Stimulated activated CD8-positive, alpha-beta memory T cell treated with anti-CD3 and anti-CD28 coated beads, Interleukin-12 subunit alpha, Interleukin-12 subunit beta, amount 100 ng/mL, for 4 hours (primary cell): ENCODE measurements at places on chromosomes 6 and 20.

DNA sequence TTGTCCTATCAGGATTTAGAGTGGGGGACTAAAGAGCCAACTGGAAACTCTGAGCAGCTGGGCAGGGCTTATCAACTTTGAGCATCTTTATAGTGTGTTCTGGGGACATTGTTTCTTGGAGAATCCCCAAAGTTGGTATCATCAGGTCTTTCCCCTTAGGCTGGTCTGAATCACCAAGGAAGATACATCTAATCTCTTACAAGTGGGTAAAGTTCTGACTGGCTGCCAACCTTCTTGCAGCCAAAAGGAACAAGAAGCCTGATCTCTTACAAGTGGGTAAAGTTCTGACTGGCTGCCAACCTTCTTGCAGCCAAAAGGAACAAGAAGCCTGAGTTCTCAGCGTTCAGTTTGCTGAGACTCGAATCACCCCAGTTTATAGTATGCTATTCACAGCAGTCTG, 1.6 kb upstream of the MED23 start:
- DNase-seq: no peak

DNA sequence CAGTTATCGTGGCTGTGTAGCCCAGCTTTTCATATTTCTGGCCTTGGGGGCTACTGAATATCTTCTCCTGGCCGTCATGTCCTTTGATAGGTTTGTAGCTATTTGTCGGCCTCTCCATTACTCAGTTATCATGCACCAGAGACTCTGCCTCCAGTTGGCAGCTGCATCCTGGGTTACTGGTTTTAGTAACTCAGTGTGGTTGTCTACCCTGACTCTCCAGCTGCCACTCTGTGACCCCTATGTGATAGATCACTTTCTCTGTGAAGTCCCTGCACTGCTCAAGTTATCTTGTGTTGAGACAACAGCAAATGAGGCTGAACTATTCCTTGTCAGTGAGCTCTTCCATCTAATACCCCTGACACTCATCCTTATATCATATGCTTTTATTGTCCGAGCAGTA, 475 bp downstream of the OR2B6 start:
- no peak for DNase-seq

DNA sequence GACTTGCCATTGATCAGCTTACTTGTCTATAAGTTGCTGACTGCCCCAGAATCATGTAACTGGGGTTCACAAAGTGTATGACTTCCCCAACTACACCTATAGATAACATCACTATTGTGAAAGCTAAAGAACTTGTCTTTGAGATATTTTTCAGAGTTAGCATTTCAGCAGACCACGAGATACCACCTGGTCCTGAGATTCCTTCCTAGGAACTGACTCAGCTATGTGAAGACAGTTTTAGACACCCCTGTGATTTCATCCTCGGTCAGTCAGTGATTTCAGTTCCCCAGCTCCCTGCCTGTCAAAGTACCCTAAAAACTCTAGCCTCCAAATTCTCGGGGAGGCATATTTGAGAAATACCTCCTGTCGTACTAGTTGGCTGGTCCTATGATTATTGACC, 62.4 kb downstream of the TXNDC5 start:
- DNase-seq: no peak

- no peak for DNase-seq
These were observed 30.8 kb upstream of the PPP1R3G start for GRCh38 chr6:5054245-5054873.

- no peak for DNase-seq
These were observed 223.4 kb upstream of the TAB2 start for GRCh38 chr6:149094156-149094555.

DNA sequence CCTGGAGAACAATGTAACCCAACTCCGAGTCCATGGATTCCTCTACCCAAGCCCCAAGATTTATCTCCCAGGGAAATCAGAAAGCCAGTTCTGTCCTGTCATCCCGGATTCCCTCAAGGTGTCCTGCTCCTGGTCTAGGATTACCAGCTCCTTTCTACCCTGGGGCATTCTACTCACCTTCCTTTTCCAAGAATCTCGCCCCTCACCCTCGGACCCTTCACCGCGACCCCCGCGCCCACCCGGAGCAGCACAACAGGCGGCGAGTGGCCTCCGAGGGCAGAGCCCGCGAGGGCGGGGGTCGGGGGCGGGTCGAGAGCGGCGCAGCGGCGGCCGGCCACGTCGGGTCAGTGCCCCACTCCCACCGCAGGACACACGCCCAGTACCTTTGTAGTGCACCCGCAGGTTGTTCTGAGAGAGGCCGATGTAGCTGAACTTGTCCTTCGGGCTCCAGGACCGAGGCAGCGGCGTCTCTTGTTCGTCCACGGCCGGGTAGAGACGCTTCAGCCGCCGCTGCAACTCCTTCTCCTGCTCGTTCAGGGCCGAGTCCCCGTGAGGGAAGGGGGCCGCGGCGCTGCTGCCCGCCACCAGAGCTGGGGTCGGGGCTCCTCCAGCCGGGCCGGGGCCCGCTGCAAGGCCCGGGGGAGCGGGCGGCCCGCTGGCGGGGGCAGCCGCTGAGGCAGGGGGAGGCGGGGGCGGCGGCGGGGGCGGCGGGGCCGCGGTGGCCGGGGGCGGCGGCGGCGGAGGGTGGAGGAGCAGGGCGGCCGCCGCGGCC, 897 bp downstream of the RANBP9 start:
- peak; percentile 22 for DNase-seq

DNA sequence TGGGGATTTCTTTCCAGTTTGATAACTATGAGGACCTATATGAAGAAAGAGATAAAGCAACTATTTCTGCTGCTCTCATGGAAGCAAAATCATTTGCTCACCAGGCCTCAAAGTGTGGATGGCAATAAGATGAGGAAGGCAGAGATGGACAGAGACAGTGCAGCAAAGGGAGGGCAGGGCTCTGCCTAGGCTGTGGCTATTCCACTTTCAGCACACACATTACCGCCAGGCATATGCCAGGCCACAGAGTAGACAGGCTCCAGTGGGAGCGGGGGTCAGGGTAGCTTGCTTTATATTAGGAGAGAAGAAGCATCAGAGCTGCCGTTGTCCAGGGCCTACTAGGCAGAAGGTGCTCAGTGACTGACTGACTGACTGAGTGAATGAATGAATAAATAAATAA, 40.9 kb downstream of the BCL2L1 start:
- no peak for DNase-seq

DNA sequence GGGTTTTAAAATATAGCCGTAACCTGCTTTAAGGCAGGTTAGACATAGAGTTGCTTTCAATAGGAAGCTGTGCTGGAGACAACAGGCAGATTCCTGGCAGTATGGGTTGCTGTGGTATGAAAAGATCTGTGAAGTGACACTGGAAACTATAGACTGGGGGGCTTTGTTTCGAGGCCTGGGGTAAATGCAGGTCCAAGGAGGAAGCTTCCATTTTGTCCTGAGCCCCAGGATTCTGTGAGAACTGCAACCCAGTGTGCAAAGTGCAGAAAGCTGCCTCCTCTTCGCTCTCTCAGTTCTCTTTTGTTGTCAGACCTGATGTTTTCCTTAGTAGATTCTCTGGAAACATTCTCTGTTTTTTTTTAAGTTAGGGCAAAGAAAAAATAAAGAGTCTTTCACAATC, 86.9 kb downstream of the LYRM4 start:
- DNase-seq: no peak

GRCh38 chr6:118781897-118782296, 112.1 kb upstream of the ASF1A start:
- DNase-seq: no peak

DNA sequence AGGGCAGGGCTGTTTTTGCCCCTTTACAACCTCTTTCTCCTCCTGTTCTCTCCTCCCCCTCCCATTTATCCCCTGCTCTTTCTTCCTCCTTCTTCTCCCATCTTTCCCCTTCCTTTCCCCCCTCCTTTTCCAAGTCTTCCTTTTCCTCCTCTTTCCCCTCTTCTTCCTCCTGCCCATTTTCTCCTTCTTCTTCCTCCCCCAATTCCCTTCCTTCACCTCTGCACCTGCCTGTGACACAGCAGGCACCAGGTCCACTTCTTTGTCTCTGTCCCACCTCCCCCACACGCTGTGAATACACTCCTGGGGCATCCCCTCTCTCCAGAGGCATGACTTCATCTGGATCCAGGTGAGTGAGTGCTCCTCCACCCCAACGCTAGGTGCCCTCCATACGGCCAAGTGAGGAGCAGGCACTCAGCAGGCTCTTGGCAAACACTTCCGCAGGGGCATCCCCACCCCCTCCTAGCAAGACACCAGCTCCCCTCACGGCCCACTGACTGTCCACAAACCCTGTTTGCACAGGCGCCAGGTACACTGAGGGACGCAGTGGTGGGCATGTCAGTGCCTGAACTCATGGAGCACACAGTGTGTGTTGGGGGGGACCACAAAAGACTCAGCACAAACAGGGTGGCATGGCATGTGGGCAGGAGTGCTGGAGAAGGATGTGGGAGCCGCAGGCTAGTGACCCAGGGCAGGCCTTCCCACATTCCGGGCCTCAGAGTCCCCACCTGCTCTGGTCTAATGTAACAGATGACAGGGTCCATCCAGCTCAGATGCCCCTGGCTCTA, 10.7 kb upstream of the TLDC2 start:
- no peak for DNase-seq

DNA sequence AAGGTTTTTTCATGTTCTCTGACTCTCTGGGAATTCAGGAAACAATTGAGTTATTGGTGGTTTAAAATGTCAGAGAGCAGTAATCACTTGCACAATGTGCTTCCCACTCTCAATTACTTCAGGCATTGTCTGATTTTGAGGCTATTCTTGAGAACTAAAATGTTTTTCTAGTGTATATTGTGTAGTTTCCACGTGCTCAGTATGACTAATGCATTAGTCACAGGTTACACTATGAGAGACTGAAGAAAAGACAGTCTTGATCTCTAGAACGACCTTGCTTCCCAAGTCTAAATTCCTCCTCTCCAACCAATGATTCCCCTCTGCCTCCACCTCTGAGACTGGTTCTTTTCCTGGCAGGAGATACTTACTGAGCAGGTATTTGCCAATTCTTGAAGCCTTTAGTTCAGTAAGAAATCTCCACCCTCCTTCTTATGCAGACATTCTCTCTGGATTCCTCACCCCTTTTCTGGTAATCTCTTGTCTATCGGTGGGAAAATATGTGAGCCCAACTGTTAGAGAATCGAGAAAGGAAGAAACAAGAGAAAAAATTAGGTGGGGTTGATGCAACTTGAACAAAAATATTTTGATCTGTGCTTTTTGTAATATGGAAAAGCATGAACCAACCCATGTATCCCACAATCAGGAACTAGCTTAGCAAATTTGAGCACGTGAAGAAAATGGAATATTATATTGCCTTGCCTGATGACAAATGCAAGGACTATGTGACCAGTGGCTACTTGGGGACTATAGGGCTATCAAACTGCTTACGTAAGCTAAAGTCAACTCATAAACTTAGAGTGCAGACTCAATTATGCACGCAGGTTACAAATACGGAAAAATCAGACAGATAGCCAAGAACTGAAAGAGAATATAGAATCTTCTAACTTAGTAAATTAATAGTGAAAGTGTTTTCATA, 61.1 kb upstream of the SLC22A16 start:
- DNase-seq: no peak

DNA sequence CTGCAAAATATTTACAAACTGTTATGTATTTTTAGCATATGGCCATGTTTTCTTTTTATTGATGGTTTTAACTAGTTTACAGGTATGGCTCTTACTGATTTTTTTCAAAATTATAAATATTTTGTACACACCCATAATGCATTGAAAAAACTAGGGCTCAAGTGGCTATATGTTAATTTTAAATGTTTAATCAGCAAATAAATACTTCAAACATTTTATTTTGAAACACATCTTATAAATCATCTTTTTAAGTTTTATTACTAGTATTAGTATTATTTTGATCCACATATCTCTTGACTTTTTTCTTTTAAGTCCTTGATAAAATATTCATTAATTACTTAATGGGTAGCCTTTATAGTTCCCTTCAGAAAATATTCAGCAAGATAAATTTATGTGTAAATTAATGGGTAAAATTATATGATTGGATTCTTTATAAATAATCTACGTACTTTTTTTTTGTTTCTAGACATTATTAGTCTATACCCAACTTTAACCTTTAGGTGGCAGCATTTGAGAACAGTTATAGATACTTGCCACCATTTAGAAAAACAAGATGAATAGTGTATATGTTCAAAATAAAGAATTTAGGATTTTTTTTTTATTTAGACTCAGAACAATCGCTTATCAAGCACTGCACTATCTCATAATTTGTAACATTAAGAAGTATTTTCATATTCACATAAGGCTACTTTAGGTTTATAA, 241.9 kb downstream of the ADGRB3 start:
- DNase-seq: no peak

DNA sequence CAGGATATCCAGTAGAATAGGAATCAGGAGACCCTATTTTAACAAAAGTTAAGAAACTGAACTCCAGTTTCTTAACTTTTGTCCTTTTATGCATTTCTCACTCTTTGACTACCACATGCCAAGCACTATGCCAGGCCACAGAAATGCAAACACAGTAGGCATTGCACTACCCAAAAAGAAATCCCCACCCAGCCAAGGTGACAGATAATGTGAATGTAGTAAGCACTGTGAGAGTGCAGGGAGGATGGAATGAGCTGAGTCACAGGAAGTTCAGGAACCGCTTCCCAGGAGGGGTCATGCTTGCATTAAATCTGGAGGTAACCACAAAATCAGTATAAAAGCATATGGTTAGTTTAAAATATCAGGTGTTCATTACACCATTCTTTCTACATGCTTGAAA, 20.1 kb upstream of the FAM83C start:
- no peak for DNase-seq

DNA sequence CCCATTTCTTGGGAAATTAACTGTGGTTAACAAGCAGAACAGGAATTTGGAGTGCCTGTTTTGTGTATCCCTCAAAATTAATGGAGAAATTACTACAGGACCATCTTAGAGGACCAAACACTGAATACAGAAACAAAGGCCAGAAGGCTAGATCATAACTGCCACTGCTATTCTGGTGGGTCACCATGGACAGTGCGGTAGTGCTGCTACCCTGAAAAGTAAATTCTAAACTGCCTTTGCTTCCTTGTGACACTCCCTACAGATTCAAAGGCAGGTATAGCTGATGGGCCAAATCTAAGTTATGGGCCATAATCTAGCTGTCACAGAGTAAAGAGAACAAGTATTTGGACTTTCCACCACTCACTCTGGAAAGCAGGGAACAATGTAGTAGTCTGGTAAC, 575.8 kb upstream of the ADGRB3 start:
- no peak for DNase-seq

DNA sequence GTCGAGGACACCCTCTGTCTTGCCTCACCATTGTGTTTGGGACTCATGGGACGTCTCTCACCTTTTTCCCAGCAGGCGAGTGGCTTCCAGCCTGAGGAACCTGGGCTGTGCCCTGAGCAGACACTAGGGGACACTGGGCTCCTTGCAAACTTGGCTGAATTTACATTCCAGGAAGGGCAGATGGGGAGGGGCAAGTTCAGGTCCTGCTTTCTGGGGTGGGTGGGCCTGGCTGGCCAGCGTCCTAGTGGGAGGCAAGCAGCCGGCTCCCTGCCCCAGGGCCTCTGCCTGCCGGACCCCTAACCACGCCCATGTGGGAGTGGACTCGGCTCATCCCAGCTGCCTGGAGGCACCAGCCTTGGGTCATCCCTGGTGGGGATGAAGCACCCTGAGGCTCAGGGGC, 48.2 kb upstream of the MLN start:
- no peak for DNase-seq

GRCh38 chr20:16349523-16350260, 223.6 kb downstream of the KIF16B start:
- DNase-seq: no peak

- no peak for DNase-seq
These were observed 447.0 kb downstream of the PLCB1 start for GRCh38 chr20:8579035-8579434.
